CD4-positive, alpha-beta T cell treated with Interleukin-4 for 4 hours (primary cell): ENCODE measurements at places on chromosomes 13 and 19.

GRCh38 chr13:100392709-100393630 is 195.6 kb downstream of the GGACT start:
- peak; percentile 61 for DNase-seq

DNA sequence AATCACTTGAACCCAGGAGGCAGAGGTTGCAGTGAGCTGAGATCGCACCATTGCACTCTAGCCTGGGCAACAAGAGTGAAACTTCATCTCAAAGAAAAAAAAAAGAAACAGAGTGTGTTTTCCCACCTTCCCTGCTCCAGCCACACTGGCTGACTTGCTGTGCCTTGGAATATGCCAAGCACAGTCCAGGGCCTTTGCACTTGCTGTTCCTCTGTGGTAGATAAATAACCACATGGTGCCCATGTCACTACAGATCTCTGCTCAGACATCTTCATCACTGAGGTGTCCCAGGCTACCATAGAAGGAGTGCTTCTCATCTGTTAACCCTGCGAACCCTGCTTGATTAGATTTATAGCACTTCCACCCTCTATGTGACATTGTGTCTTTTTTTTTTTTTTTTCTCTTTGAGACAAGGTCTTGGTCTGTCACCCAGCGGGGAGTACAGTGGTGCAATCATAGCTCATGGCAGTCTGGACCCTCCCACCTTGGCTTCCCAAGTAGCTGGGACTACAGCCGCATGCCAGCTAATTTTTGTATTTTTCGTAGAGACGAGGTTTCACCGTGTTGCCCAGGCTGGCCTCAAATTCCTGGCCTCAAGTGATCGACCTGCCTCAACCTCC is 10.4 kb downstream of the SMARCA4 start:
- DNase-seq, result no peak

DNA sequence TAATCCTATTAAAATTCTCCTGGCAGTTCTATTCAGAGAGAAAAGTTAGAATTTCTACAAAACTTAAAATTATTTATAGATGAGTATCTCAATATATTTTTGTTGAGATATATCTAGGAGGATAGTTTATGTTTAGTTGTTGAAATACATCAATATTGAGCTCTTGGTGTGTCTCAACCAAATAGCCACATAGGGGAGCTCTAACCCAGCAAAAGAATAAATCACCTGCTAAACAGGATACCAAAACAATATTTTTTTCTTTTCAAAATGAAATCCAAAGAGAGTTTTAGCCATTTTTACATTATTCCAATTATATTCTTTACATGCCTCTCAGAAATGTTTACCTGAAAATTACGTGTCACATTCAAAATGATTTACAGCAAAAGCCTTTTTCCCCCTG is 954.7 kb downstream of the SLITRK6 start:
- DNase-seq, result no peak

DNA sequence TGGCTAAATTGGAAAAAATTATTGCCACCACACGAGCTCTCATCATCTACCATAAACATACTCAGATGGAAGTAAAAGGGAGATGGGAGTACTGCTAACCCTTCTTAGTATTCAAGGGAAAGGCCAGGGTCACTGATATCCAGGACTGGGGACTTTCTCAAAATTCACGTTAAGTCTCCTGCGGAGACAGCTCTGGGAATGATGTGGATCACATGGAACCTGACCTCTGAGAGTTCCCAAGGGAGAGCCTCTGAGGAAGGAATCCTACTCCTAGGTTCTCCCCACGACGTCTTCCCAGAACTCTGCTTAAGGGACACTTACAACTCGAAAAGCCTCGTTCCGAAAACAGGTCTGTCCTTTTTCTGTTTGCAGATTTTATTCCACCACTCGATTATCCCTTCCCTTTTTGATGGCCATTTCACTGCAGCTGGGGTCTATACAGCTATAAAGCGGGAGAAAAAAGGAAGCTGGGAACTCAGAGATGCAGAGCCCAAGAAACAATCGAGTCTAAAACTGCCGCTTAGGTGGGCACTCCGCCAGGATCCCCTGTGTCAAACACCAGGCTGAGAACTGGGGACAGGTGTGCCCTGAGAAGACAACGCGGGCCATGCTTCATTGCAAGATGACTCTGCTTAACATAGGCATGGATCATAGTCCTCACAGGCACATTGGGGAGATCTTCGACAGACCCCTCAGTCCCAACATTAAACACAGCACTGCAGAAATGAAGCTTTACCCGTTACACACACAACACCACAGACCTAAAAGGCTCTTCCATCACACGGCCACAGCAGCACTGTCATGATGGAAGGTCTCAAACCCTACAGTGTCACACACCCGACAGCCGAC is 823 bp upstream of the ZNF567 start:
- no peak for DNase-seq

DNA sequence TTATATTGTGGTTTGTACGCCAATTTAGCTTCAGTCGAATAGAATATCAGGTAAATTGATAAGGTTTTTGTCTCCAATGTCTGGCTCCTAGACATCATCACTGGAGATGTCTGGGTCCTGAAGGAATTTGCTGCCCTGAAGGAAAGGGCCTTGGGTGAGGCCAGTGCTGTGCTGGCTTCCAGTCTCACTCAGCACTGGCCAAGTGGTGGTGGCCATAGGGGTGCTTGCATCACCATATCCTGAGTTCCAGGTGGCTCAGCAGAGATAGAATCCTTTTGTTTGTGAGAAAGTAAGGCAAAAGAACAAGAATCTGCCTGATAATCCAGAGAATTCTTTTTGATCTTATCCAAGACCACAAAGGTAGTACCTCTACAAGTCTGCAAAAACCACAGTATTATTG is 39.1 kb downstream of the UQCRFS1 start:
- no peak for DNase-seq

GRCh38 chr13:93397619-93398018 is 171.0 kb downstream of the GPC6 start:
- DNase-seq, result no peak

DNA sequence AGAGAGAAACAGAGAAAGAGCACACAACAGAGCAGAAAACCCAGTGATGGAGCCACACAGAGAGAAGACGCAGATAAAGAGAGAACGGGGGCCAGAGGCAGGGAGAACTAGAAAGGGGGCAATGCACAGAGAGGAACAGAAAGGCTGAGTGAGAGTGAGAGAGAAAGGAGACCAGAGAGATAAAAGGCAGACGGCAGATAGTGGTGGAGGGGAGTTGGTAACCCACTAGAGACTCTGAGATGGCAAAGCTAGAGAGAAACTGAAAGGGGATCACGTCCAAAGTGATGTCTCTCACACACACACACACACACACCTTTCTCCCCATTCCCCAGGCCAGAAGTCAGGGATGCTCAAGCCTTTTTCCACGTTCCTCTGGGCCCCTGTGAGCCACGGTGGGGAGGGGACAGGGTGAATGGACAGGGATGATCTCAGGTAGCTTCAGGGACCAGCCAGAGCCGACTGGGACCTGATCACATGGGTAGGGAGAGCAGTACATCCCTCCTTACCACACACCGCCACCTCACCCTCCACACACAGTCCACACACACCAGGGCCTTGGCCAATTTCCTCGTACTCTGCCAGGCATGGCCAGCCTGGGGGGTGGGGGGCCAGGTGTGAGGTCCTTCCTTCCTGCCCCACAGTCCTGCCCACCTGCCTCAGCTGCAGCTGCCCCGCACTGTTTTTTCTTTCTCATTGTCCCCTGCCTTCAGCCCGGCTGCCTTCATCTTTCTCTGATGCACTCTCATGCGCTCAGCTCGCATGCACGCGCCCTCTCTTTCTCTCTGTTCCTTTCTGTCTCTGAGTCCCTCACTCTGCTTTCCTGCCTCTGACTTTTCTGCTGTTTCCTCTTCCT is 22.5 kb upstream of the POU2F2 start:
- DNase-seq, result no peak
